ENCODE measurements at places on chromosomes 5 and 9.

DNA sequence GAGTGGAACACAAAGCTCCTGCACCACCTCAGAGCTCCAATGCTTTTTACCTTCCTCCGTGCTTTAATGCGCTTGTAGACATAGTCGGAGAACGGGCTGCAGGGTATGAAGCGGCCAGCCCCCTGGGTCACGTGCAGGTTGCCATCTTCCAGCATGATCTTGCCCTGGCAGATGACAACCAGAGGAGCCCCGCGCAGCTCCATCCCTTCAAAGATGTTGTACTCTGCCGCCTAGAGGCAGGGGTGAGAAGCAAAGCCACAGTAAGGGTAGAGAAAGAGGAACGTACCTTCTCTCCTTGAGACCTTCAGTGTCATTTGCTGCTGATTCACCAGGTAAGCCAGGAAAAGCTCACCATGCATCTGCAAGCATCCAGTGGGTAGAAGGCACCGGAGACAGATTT lies 112.3 kb downstream of the DPYSL3 start:
- DNase-seq, result no peak

DNA sequence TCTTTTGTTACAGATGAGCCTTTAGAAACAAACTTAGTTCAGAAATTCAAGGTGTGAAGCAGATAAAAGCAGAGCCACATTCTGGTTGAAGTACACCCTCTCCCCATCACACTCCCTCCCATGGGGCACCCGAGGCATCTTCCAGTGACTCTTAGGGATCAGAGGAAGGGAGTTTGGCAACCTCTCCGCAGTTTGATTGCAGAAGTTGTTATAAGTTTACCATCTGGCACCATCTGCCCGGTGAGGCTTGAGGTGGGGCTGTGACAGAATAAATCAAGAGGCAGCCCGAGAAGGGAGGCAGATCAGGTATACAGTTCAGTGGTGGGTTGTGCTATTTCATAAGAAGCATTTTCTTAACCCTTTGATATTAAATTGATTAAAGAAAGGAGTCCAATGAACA lies 458.6 kb upstream of the CLINT1 start:
- no peak for DNase-seq

DNA sequence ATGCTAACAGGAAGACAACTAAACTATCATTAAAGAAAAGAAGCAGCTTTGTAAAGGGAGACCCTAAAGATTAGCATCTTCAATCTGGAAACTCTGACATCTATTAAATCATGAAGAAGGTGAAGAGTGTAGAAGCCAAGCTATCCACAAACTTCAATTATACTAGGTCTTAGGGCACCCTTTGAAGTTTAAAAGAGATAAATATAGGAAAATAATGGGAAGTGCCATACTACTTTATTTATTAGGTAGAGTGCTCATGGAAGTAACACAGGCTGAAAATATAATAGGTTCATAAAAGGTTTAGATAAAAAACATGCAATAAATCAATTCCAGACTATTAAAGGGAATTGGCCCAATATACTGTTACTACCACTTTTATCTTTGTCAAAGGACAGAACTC lies 19.9 kb downstream of the CDH10 start:
- no peak for DNase-seq

- no peak for DNase-seq
Observed at GRCh38 chr5:149013796-149014195, 49.1 kb downstream of the SH3TC2 start.

DNA sequence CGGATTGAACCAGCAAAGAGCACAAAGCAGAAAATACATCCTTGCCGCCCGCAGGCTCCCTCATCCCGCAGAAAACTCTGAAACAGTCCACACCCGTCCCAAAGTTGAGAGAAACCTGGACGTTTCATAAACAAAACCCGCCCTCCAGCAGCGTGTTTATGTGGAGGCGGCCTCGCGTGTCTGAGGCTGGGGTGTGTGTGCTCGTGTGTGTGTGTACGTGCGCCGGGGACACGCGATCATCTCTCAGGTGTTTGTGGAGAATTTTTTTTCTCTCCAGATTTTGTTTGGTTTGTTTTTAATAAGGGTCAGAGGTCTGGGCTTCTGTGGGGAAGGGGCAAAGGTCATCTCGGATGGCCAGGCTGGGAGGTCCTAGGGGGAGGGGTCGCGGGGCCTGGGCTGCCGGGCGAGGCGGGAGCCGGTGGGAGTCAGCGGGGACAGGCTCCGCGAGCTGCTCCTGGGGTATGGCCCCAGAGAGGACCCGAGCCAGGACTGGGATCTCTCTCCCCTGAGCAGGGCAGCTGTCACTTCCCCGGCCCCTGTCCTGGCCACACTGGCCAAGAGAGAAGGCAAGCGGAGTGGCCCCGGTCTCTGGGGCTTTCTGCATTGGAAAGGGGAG lies 206.4 kb downstream of the C9orf50 start:
- no peak for DNase-seq

DNA sequence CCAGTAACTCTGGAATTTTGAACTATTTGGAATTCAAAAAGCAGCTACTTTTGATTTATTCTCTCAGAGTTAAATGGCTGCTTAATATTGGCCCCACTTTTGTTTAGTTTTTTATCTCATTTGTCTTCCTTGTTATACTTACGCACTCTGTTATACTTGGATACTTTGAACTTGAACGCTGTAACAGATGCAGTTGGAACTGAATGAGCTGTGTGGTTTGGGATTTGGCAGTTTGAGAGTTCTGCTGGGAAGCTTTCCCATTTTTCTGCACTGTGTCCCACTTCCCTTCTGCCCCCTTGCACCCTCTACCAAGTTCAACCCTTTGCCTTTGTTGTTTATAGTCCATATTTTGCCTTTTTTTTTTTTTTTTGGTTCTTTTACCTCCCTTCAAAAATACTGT lies 3.8 kb downstream of the RHOBTB3 start:
- no peak for DNase-seq

DNA sequence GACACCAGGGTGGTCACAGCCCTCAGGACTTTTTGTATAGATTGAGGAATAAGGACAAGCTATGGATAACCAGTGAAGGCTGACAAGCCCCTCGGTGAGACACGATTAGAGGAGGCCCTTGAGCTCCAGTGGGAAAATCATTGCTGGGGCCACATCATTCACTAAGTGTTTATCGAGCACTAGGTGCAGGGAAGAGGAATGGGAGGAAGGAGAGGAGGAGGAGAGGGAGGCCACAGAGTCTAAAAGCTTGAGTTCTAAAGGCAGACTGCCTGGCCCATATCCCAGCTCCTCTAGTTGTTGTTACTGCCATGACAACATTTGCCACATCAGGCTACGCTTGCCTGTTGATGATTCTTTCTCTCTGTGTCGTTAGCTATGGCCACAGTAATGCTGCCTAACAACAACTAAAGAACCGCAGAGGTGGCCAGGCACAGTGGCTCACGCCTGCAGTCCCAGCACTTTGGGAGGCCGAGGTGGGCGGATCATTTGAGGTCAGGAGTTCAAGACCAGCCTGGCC lies 37.6 kb downstream of the NKX2-5 start:
- DNase-seq, result no peak

DNA sequence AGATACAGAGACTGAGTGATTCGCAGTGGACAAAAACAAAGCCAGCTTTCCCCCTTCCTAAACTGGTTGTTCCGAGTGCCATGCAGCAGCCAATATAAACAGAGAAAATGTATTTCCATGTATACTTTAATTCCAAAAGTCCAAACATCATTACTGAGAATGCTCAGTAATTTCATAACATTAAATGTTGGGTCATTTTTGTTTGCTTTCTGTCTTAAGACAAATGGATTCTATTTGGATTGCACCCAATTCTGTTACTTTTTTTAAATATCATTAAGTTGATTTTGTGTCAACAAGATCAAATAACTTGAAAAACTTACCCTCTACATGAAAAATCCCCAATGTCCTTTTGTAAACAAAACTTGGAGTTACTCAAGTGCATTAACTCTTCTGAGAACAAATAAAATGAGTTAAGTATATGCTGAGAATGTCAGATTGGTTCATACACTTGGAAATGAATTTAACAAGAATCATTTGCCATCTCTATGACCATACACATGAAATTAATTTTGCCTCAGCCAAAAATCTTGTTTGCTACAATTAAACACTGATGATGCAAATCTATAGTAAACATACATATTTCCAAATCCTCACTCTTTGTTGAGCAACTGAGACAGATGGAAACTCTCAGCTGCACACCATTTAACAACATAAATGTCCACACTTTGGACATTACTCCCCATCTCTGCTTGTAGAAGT lies 19.4 kb downstream of the LURAP1L start:
- DNase-seq, result no peak

DNA sequence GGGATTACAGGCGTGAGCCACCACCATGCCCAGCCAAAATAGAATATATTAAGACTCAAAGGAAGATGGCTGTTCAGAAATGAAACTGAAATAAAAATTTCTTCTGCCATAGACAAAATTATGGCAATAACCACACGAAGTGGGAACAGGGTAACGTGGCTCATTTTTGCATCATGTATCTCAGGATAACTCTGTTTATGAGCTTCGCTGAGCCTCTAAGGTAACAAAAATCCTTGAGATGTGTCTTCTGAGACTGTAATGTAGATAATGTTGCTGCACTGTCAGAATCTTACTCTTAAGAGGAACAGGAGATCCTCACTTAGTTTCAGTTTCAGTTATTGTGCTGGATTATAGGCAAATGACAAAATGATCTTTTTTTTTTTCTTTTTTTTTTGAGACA lies 153.8 kb downstream of the GOLPH3 start:
- no peak for DNase-seq

DNA sequence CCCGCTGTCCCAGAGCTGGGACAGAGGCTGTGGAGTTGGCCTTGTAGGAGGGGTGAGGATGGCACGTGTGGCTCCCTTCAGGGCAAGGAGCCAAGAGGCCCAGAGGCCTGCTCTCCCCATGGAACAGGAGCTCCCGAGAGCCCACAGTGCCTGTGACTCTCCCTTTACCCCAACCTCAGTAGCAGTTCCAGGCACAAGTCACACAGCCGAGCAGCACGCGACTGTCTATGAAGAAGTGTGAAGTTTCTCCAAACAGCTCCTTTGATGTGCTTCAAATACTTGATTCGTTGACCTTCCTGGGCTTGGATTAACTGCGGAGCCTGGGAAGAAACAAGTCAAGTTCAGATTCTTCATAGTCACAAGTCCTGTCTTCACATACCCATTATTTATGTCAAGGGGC lies 208.7 kb downstream of the IRX2 start:
- peak; percentile 64 for DNase-seq

GRCh38 chr5:161396171-161396570 lies 150.4 kb downstream of the GABRB2 start:
- no peak for DNase-seq

- no peak for DNase-seq
Observed at GRCh38 chr5:60789551-60789950, 54.5 kb downstream of the ELOVL7 start.

GRCh38 chr9:347667-348292 lies 133.1 kb downstream of the DOCK8 start:
- DNase-seq, result no peak

DNA sequence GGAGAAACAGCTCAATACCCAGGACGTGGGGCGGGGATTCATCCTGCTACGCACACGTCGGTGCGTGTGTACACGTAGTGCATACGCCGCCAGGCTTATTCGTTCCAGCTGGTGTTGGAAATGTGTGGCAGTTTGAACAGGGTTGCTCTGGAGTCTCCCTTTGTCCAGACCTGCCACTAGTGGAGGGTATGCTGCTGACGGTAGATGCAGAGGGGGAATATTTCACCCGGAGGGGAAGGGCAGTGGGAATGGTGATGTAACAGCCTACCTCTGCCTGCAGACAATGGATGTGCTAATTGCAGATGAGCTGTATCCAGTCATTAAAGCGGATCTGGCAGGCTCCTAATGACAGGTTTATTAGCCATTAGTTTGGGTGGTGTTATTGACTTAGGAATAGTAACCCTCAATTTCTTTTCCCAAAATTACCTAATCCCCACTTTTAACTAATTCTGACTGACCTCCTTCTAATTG lies 142.7 kb downstream of the PAX5 start:
- DNase-seq, result no peak

- DNase-seq, result no peak
Observed at GRCh38 chr9:84301851-84302250, 38.7 kb downstream of the SLC28A3 start.

DNA sequence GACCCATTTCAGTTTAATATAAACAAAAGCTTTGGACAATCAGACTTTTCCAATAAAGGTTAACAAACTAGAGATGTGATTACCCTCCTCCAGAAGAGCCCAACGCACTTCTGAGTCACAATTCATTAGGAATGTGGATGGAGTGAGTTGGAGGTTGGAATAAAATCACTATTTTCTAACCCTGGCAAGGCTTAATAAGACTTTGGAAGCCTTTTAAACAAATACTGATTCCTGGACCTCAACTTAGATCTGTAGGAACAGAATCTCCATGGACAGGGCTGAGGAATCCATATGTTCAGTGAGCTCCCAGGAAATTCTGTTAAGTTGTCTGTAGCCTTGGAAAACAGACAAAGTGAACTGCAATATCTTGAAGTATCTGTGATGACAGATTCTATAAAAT lies 233.5 kb upstream of the ELL2 start:
- no peak for DNase-seq

- no peak for DNase-seq
Observed at GRCh38 chr5:123929055-123929474, 417.1 kb downstream of the CSNK1G3 start.

DNA sequence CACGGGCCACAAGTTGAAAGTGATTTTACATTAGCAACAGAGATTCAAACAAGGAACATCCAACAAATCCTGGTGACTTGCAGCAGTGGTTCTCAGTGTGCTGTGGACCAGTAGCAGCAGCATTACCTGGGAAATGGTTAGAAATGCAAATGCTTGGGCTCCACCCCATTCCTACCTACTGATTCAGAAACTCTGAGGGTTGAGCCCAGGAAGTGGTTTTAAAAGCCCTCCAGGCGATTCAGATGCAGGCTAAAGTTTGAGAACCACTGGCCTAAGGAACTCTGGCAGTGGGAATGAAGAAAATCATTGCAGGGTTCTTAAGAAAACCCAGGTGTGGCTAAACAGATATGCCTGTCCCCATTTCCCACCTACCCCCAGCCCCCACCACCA lies 398.8 kb downstream of the ENC1 start:
- no peak for DNase-seq

DNA sequence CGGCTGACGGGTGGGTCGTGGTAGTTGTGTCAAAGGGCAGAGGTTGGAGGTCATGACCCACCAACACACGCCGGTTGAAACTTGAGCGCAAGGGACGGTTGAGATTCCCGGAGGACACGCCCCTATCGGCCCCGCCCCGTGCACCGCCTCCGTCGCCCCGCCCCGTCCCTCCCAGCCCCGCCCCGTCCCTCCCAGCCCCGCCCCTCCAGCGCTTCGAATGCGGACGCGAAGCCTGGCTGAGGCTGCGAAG lies 226 bp upstream of the RANBP17 start:
- no peak for DNase-seq

DNA sequence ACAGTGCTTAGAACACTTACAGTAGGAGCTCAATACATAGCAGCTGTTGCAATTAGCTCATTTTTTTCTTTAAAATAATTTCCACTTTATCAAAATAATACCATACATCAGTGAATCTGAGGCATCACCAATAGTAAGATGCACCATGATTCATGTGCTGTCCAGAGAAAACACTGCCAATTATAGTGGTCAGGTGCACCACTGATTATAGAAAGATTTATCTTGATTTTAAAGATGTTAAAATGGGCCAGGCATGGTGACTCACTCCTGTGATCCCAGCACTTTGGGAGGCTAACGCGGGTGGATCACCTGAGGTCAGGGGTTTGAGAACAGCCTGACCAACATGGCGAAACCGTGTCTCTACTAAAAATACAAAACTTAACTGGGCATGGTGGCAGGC lies 39.4 kb downstream of the NAIF1 start:
- DNase-seq, result no peak

- DNase-seq, result no peak
Observed at GRCh38 chr5:84036842-84037241, 316.2 kb upstream of the HAPLN1 start.

- no peak for DNase-seq
Observed at GRCh38 chr9:70003901-70004714, 39.5 kb upstream of the MAMDC2 start.

All from vagina (tissue), 2 donors.